Cerebellar nuclear complex (tissue), 1 donor: ENCODE measurements at places on chromosomes 4 and X.

- DNase-seq = no peak
Observed at GRCh38 chr4:125639182-125639621, 324.4 kb downstream of the FAT4 start.

- peak; percentile 67 for DNase-seq
Observed at GRCh38 chr4:1351854-1352566, 5.0 kb downstream of the UVSSA start.

GRCh38 chrX:87896057-87896456, 378.5 kb downstream of the KLHL4 start:
- DNase-seq = no peak

DNA sequence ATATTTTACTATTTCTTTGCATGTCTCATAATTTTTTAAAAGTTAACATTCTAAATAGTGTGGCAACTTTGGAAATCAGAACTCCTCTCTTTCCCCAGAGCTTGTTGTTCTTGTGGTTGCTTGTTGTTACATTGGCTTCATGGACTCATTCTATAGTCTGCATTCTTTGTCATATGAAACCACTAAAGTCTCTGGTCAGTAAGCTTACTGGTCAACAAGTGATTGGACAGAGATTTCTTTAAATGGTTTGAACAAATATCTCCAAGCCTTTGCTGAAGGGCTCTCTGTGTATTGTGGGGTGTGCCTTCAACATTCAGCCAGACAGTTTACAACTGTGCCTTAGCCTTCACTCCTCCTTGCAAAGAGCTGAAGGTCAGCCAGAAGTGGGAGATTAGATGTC, 147.2 kb downstream of the OPHN1 start:
- DNase-seq = no peak

GRCh38 chr4:3818371-3818770, 52.2 kb downstream of the ADRA2C start:
- no peak for DNase-seq

DNA sequence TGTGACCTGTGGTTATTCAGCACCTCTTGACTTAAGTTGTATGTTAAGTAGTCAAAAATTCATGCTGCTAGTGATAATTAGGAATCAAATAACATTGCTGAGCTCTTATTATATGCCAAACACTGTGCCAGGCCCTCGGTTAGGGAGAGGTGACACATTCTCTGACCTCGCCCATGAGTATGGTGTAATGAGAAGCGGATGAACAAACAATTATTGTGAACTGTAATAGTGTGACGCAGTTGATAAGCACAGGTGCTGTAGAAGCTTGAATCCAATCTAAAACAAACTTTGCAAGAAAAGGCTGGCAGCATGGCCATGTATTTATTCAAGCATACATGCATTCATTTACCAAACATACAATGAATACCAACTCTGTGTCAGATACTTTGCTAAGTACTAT, 303.5 kb upstream of the HS3ST1 start:
- DNase-seq = no peak

DNA sequence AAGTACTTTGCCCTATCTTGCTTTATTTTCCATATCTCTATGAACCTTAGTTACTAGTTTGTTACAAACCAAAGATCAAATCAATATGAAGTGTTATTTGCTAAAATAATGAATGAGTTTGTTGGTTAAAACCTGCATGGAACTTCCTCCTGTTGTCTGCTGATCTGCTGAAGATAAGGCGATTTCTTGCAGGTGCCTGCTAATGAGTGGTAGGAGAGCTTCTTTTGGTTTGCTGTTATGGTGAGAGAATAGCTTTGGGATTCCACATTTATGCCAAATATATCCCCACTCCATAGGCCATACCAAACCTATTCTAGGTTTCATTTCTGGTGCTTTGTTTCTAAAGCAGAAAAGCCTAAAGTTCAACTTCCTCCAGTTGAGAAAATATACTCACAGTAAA, 103.8 kb upstream of the PCDH10 start:
- no peak for DNase-seq

GRCh38 chr4:153010146-153010545, 74.0 kb downstream of the FHDC1 start:
- DNase-seq = no peak
